ENCODE measurements at places on chromosomes 1 and 21.

DNA sequence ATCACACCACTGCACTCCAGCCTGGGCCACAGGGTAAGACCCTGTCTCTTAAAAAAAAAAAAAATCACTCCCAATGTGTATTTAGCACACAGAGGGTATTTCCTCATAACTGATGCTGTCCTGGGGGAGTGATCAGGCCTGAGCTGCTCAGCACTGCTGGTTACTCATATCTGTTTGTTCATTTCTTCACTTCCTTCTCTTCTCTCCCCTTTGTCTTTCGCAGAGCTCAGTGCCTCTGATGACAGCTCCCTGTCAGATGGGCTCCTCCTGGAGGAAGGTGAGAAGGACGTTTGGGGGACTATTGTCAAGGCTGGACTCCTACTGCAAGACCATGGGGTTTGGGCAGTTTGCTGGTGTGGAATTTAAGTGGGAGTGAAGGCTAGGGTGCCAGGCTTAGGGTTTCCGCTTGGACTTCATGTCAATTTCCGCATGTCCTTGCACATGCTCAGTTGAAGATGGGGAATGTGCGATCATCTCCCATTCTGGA lies 13.0 kb downstream of the INAVA start:
- no peak for DNase-seq

GRCh38 chr1:98001764-98002163 lies 80.9 kb upstream of the DPYD start:
- DNase-seq = no peak

GRCh38 chr1:3732434-3733093 lies 19.7 kb upstream of the CCDC27 start:
- no peak for DNase-seq

GRCh38 chr1:85654066-85654782 lies 54.0 kb downstream of the ZNHIT6 start:
- DNase-seq = no peak

DNA sequence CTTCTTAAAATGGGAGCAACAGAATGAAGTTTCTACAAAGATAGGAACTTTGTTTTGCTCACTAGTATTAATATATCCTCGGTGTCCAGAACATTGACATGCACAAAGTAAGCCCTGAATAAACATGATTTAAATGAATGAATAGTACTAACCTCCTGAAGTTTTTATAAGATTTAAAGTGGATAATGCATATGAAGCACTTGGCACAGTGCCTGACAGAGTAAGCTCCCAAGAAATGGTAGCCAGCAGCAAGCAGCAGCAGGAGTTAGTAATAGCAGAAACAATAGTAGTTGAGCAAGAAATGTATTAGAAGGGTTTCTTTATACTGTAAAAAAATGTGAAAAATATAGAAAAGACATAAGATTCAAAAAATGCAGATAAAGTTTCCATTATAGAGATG lies 258.1 kb upstream of the C1orf87 start:
- DNase-seq = no peak

GRCh38 chr1:94713472-94714141 lies 106.5 kb upstream of the SLC44A3 start:
- DNase-seq = no peak

- DNase-seq = no peak
These were observed 2.5 kb downstream of the ILDR2 start for GRCh38 chr1:166972826-166973225.

DNA sequence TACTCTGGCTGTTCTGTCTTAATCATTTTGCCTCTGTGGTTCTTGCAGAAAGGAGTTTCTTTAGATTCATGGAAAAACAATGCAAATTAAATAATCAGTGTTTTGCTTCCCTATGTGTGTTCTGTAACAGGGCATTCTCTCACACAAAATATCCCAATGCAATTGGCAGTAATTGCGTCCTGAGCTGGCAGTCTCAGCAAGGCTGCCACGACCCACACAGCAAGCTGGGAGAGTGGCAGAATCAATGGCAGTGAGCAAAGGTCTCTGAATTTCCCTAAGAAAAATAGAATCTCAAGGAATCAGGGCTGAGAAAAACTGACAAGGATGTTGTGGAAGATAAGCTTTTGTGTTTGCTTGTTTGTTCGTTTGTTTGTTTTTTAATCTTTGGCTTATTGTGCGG lies 198.1 kb upstream of the ST6GALNAC5 start:
- DNase-seq = no peak

DNA sequence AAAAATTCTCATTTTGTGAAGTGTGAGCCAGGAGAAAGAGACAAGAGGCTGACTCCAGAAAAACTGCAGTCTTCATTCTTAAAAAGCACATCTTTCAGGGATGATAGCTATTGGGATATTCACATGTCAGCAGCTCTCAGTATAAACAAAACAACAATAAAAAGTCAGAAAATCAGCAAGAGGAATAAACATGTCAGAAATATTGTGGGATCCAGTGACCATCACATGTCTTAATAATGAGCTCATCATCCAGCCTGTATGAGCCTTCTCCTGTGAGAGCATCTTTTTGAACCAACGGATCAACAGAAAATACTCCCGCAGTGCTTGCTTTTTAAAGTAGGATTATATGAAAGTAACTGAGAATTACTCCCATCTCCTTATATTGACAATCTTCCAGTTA lies 241.6 kb downstream of the SMYD3 start:
- DNase-seq = no peak

DNA sequence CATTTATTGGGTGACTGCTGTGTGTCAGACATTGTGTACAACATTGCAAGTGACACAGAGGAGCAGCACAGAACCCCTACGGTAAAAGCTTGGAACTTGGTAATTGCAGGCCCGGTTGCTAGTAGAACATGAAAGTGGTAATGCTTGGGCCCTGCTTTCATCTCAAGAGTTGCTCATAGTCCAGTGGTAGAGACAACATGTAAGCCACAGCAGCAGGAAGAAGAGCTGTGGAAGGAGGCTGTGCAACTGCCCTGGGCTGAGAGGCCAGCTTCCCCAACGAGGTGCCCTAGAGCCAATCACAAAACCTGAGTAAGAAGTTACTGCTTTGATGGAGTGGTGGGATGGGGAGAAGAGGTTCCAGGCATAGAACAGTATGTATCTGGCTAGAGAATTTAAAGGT lies 18.4 kb downstream of the CNIH4 start:
- no peak for DNase-seq

- no peak for DNase-seq
These were observed 7.9 kb upstream of the ERO1B start for GRCh38 chr1:236289492-236290131.

DNA sequence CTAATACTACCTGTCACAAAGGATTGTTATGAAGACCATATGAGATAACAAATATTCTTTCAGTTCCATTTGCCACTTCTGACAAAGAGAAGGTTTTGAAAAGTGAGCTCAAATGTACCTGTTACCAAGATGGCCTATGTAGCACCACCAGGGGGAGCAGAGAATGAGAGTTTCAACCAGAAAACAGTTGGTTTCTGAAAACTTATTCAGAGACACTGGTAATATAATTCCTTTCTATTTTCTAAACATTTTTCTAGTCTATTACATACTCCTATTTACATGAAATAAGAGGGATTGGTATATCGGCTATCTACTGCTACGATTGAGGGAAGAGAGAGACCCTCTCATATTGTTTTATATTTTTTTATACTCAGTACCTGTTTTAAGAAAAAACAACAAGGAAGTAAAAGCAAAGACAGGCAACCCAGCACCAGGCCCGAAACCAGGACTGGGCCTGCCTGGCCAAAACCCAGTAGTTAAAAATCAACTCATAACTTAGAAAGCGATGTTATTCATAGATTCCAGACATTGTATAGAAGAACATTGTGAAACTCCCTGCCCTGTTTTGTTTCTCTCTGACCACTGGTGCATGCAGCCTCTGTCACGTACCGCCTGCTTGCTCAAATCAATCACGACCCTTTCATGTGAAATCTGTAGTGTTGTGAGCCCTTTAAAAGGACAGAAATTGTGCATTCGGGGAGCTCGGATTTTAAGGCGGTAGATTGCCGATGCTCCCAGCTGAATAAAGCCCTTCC lies 48.3 kb downstream of the IL23R start:
- no peak for DNase-seq

GRCh38 chr21:37335053-37335452 lies 31.5 kb upstream of the DYRK1A start:
- no peak for DNase-seq

DNA sequence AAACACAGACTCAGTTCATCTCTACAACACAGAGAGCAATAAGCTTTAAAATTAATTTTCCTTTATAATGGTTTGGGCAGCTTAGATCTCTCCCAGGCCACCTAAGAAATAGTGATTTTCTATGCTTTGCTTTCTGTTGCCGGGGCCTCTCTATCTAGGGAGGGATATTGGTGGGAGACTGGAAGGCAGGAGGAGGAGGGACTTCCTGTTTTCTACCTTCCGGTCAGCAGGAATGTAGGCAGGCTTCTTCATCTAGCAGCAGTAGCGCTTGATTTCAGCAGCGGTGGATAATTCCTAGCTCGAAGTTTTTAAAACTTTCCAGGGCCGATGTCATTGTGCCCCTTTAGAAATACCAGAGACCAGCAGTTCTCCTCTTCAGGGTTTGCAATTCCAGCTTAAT lies 5.1 kb upstream of the DESI2 start:
- DNase-seq = no peak

DNA sequence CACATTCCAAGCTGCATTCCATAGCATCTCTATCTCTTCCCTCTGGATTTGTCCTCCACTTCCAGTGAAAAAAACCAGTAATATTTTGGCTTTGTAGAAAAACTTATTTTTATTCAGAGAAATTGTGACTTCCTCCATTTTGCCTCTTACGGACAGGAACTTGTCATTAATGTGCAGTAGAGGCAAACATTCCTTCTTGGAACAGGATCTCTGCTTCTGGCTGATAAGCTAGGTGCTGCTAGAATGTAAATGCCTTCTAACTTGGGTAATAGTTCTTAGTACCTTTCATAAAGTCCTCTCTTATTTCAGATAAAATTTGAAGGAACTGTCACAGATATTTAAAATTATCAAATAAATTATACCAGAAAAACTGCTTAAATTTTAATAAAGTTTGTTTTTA lies 707.8 kb downstream of the USP25 start:
- no peak for DNase-seq

- no peak for DNase-seq
These were observed 275.5 kb upstream of the RUNX1 start for GRCh38 chr21:35324372-35325220.

- DNase-seq = no peak
These were observed 14.5 kb downstream of the LRRC8B start for GRCh38 chr1:89539128-89539527.
